ENCODE measurements at places on chromosomes 12 and 14. TPM values are rescaled to one million over a fixed set of nuclear protein-coding genes. Genes with fewer than 3 reads are reported as not detected.

The KRT78 gene
- total RNA-seq: not detected

The RAD9B gene
- total RNA-seq: 0.25 TPM

The KRT71 gene
- total RNA-seq: not detected

The CATSPERB gene
- 1.6 TPM for total RNA-seq

The GNB3 gene
- 0.25 TPM for total RNA-seq

The PHETA1 gene
- 5.6 TPM for total RNA-seq

The RIMBP2 gene
- not detected for total RNA-seq

The SMCO2 gene
- total RNA-seq: 0.13 TPM

The GPR162 gene
- 0.76 TPM for total RNA-seq

The PTGR2 gene
- total RNA-seq: 0.76 TPM

The MYH6 gene
- total RNA-seq: not detected

The SLC25A47 gene
- not detected for total RNA-seq

The RNF212B gene
- total RNA-seq: not detected

The SPRYD4 gene
- 2.1 TPM for total RNA-seq

The OAS3 gene
- 6.5 TPM for total RNA-seq

All from dermis microvascular lymphatic vessel endothelial cell (primary cell).